ENCODE measurements at places on chromosomes 5 and 9. TPM values are rescaled to one million over a fixed set of nuclear protein-coding genes. Genes with fewer than 3 reads are reported as not detected.

EXOC3 gene
- total RNA-seq = 33.7 TPM

PCDHGA2 gene
- total RNA-seq = 2.8 TPM

TGFBR1 gene
- 87.8 TPM for total RNA-seq

CXCL14 gene
- total RNA-seq = not detected

PPP3R2 gene
- total RNA-seq = not detected

CDKN2A gene
- 3.6 TPM for total RNA-seq

ARHGEF28 gene
- total RNA-seq = 66.1 TPM

MLANA gene
- total RNA-seq = not detected

OTP gene
- not detected for total RNA-seq

ANKRD33B gene
- total RNA-seq = 5.0 TPM

IL3 gene
- not detected for total RNA-seq

OR2S2 gene
- not detected for total RNA-seq

PCDH12 gene
- total RNA-seq = not detected

FEM1C gene
- 18.9 TPM for total RNA-seq

TOPORS gene
- total RNA-seq = 15.4 TPM

TAS2R1 gene
- not detected for total RNA-seq

SHISAL2B gene
- total RNA-seq = not detected

GABRP gene
- 0.14 TPM for total RNA-seq

HNRNPK gene
- 691 TPM for total RNA-seq

SLCO6A1 gene
- total RNA-seq = not detected

CLIC3 gene
- total RNA-seq = 0.75 TPM

PARP8 gene
- total RNA-seq = 33.7 TPM

C5orf58 gene
- total RNA-seq = not detected

EQTN gene
- total RNA-seq = not detected

CAMK4 gene
- total RNA-seq = 0.75 TPM

SGCD gene
- 0.29 TPM for total RNA-seq

PHF19 gene
- total RNA-seq = 18.5 TPM
